ENCODE measurements at places on chromosomes 3 and 15. TPM values are rescaled to one million over a fixed set of nuclear protein-coding genes. Genes with fewer than 3 reads are reported as not detected.

RIOX2 gene
- 25.9 TPM for total RNA-seq

COL6A5 gene
- not detected for total RNA-seq

CDC25A gene
- total RNA-seq: 22.8 TPM

IQGAP1 gene
- 147 TPM for total RNA-seq

CD96 gene
- total RNA-seq: not detected

GPR156 gene
- 0.14 TPM for total RNA-seq

RTP3 gene
- total RNA-seq: not detected

ZPLD1 gene
- total RNA-seq: 0.28 TPM

STRIT1 gene
- not detected for total RNA-seq

RGMA gene
- total RNA-seq: 6.6 TPM

TMEM44 gene
- total RNA-seq: 9.5 TPM

CAV3 gene
- total RNA-seq: not detected

CHRM5 gene
- total RNA-seq: not detected

MITF gene
- 5.3 TPM for total RNA-seq

UBP1 gene
- total RNA-seq: 41.4 TPM

FILIP1L gene
- 3.8 TPM for total RNA-seq

LINGO1 gene
- not detected for total RNA-seq

PRKAR2A gene
- 35.0 TPM for total RNA-seq

CDHR4 gene
- total RNA-seq: not detected

TMEM207 gene
- total RNA-seq: not detected

EEFSEC gene
- total RNA-seq: 15.6 TPM

SH3GL3 gene
- total RNA-seq: 1.7 TPM

AQR gene
- total RNA-seq: 17.1 TPM

MORC1 gene
- total RNA-seq: not detected

SLC15A2 gene
- total RNA-seq: 3.0 TPM

ECT2 gene
- 34.8 TPM for total RNA-seq

ZMYND10 gene
- total RNA-seq: 1.1 TPM

BUB1B gene
- 20.3 TPM for total RNA-seq

DGKG gene
- total RNA-seq: under 0.01 TPM

COL6A6 gene
- not detected for total RNA-seq

FAH gene
- 34.1 TPM for total RNA-seq

PML gene
- 35.2 TPM for total RNA-seq

CACNA2D3 gene
- total RNA-seq: 0.14 TPM

TOPBP1 gene
- 22.4 TPM for total RNA-seq

SLC28A2 gene
- not detected for total RNA-seq

SHC4 gene
- total RNA-seq: 0.37 TPM
